Activated naive CD4-positive, alpha-beta T cell (primary cell): ENCODE measurements at places on chromosomes 2 and 18.

GRCh38 chr2:65227020-65227455 lies 593 bp upstream of the ACTR2 start:
- no peak for DNase-seq

- DNase-seq, result no peak
These were observed 241.0 kb upstream of the COPS8 start for GRCh38 chr2:236844711-236845110.

GRCh38 chr2:227536445-227536844 lies 62.2 kb upstream of the SCYGR2 start:
- no peak for DNase-seq

DNA sequence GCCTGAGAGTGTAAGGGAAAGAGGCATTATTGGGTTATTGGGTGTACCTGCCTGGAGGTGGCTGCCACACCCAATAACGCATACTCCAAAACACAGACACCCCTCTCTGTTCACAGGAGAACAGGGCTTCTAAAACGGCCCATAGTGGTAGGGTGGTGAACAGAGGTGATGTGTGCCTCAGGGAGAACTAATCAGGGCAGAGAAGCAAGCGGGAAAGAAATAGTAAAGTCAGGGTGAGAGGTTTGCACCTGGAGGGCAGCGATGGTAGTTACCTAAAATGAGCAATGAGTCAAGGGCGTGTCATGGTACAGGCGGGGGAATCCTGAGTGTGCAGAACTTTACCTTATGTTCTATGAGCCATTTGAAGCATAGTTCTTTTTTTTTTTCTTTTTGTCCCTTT lies 21.6 kb upstream of the VPS4B start:
- no peak for DNase-seq

GRCh38 chr18:22303927-22304326 lies 113.8 kb downstream of the CTAGE1 start:
- DNase-seq, result no peak

GRCh38 chr18:52237551-52237950 lies 102.4 kb upstream of the DCC start:
- DNase-seq, result no peak

GRCh38 chr2:96554293-96555145 lies 18.0 kb downstream of the ARID5A start:
- peak; percentile 66 for DNase-seq

GRCh38 chr2:120624061-120624737 lies 111.5 kb upstream of the GLI2 start:
- DNase-seq, result no peak

- no peak for DNase-seq
These were observed 47.5 kb downstream of the ARID5A start for GRCh38 chr2:96584017-96584416.

GRCh38 chr2:53519918-53520841 lies 247.4 kb upstream of the CHAC2 start:
- no peak for DNase-seq

GRCh38 chr2:68060652-68061051 lies 2.2 kb downstream of the C1D start:
- no peak for DNase-seq

- no peak for DNase-seq
These were observed 72.9 kb downstream of the CLHC1 start for GRCh38 chr2:55159037-55159651.

- no peak for DNase-seq
These were observed 72.5 kb downstream of the SH3BP4 start for GRCh38 chr2:235024191-235024860.

- DNase-seq, result peak; percentile 3
These were observed at the start of gene CYRIA for GRCh38 chr2:16665748-16666448. TSS of gene CYRIA (minus strand) at chr2:16665834. CDS start at chr2:16588119, 77,715 bp downstream.

DNA sequence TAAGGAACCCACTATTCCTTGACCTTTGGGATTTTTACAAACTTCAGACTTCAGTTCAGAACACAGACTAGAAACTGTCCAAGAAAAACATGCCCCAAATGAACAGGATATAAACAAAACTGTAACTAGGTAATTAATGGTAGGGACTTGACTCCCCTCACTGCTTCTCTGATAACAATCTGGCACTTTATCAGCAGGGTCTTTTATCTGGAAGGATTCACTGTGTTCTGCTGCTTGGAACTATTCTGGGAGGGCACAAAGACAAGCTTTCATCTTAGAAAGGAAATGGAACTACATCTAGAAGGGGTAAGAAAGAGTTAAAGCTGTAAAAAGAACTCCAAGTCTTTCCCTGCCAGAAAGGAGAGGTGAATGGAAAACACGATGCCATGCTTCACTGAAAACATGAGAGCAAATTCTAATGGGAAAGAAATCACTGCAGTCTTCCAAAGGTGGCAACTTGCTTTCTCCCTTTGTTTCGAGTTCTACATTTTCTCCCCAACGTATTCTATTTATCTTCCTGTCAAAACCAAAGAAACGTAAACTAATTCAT lies 181.2 kb downstream of the THADA start:
- DNase-seq, result no peak

GRCh38 chr18:58158008-58158407 lies 114.0 kb downstream of the NEDD4L start:
- no peak for DNase-seq

GRCh38 chr2:70527447-70528080 lies 26.1 kb downstream of the TGFA start:
- DNase-seq, result no peak

- no peak for DNase-seq
These were observed 42.1 kb downstream of the GPR155 start for GRCh38 chr2:174444761-174445160.

DNA sequence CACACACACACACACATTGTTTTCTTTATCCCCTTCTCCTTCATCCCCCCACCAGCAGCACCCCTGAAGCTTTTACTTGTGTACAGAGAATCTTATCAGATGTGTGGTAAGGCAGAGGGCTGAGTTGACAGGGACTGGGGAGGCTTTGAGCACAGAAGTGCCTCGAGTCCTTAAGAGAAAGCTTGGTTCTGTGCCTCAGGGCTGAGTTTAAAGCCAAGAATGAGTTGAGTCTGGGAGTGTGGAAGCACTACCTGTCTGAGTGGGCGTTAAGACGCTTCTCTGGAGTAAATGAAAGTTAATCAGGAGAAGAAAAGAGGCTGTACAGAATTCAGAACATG lies 2.7 kb downstream of the ID2 start:
- DNase-seq, result no peak

GRCh38 chr2:232667989-232668583 lies 29.0 kb upstream of the GIGYF2 start:
- no peak for DNase-seq

DNA sequence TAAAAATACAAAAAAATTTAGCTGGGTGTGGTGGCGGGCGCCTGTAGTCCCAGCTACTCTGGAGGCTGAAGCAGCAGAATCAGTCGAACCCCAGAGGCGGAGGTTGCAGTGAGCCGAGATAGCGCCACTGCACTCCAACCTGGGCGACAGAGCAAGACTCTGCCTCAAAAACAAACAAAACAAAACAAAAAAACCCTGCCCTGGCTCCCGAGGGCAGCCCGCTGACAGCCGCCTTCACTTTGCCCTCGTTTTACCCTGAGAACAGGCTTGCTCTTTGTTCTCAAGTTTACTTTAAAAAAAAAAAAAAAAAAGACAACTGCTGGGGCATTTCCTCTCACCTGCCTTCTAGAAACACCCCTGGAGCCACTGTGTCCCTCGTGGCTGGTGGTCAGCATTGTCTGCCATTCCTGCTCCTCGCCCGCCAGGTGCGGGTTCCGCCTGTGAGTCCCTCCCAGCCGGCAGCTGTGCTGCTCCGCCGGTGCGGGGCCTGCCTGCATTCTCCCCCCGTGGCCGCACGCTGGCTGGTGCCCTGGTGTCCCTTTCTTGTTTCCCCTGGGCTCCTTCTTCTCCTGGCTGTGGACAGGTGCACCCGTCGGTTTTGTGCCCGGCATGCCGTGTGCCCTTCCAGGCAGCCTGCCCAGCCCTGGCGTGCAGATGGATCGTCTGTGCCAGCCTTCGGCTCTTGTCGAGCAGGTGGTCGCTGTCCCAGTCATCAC lies 105.7 kb downstream of the USP40 start:
- DNase-seq, result no peak

GRCh38 chr2:169397697-169398096 lies 35.4 kb upstream of the LRP2 start:
- DNase-seq, result no peak

DNA sequence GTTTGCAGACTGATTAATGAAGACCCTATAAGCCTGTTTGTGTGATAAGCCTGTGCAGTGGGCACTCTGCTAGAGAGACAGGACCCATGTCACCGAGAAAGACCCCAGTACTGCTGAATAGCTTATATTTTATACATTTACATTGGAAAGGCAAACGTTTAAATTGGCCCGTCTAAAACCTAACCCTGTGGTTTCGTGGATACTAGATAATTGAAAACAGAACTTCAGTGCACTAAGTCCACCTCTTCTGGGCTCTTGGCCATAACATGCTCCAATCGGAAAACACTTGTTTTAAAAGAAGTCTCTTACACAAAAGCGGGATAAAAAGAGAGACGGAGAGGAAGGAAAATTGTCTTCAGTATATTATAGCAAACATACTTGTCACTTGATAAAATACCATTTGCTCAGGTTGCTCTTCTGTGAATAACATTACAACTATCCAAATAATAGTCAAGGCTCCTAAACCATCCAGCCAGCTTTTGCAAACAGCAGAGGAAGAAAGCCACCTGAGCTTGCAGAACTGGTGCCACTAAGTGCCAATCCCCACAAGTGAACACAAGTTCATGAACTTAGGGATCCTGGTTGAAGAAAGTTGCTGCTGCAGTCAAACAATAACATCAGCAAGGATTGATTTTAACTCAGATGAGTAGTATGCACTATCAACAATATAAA lies 218.4 kb upstream of the FN1 start:
- no peak for DNase-seq

DNA sequence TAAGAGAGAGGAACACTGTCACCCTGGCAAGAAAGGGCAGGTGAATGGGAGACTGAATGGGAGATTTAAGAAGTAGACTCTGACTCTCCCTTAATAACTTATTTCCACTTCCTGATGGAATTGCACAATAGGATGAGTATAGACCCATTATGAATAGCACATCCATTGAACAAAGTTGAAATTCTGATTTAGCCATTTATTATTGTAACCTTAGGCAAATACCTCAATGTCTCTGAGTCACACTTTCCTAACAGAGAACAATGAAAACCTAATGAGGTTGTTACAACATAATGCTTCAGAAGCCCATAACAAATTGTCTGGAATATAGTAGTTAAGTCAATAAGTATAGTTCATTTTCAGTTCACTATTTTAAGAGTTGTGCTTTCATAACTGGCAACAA lies 78.9 kb downstream of the NRXN1 start:
- no peak for DNase-seq

DNA sequence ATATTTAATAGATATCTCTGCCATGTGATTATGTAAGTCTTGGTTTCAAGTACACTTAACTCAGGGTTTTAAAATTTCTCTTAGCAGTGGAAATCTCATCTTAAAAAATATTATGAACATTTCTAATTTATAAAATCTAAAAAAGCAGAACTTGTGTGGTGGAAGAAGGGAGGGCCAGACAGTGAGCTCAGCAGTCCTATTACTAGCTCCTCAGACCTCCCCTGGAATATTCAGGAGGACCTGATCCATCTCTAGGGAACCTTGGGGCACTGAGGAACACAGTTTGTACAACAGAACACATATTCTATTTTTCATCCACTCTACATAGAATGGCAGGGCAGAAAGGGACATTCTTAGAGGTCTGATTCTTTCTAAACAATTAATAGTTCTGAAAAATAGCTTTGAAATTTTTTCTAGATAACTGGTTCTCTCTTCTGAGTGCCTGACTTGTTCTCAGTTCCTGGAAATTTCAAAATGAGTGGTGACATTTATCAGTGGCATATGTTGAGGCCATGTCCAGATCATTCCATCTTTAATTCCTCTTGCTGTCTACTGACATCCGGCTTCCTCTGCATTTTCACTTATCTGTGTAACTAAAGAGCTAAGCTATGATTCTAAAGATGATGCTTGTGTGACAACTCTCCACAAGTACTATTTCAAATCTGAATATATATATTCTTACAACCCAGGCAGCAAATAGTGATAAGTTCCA lies 8.2 kb upstream of the MAP4K4 start:
- no peak for DNase-seq

DNA sequence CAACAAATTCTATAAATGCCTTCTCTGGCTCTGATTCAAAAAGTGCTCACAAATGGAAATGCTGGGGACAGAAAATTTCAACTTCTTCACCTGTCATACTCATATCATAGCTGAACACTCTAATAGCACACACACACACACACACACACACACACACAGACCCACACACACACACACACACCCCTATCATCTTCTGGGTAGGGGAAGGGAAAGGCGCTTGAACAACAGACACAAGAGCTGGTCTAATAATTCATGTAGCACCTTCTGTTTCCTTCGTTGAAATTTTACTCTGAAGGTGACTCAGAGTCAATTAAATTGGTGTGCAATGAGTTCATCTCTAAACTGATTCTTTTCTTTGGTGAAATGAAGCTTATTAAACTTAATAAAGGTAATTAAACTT lies 32.9 kb downstream of the CD28 start:
- no peak for DNase-seq
